MM.1S (cell line): ENCODE measurements at places on chromosomes 2 and 18.
A peak's percentile ranks its signal among the peaks of the same experiment; 100 is the strongest.

GRCh38 chr18:6525604-6526003 lies 110.9 kb upstream of the L3MBTL4 start:
- no peak for DNase-seq

GRCh38 chr2:217497843-217498377 lies 504.9 kb downstream of the TNS1 start:
- no peak for DNase-seq

GRCh38 chr18:45439851-45440645 lies 175.2 kb upstream of the SLC14A2 start:
- DNase-seq, result no peak

DNA sequence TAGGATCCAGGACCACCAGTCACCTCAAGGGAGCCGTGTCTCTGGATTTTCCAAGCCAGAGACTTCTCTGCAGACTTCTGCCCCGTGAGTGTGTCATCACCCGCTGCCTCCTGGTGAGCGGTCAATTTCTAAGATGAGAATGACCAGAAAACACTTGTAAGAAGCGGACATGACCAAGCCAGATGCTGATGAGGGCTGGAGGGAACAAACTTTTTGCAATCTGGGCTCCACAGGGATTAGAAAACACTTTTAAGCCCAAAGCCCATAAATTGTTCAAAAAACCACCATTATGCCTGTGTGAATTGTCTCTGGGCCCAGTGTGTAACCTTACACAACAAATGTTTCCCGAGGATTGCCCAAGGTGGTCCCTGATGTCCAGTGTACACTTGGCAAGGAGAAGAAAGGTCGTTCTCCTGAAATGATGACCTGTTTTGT lies 5.3 kb upstream of the NPPC start:
- DNase-seq, result no peak

DNA sequence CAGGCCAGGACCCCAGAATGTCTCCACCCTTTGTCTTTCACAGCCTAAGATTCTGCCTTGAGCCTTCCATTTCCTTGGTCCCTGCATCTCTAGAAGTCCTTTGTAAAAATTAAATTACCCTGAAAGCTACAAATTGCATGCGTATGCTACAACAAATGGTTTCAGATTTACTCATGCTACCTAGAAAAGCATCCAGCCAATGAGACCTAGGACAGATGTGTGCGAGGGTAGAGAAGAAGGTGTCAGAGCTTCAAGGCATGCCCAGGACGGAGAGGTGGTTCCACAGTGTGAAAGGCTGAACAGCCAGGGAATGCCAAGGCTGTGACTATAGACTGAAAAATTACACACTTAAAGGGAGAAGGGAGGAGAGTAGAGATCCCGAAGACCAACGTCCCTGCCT lies 40.2 kb downstream of the CCBE1 start:
- no peak for DNase-seq

GRCh38 chr18:65924904-65925303 lies 174.1 kb downstream of the CDH7 start:
- no peak for DNase-seq

DNA sequence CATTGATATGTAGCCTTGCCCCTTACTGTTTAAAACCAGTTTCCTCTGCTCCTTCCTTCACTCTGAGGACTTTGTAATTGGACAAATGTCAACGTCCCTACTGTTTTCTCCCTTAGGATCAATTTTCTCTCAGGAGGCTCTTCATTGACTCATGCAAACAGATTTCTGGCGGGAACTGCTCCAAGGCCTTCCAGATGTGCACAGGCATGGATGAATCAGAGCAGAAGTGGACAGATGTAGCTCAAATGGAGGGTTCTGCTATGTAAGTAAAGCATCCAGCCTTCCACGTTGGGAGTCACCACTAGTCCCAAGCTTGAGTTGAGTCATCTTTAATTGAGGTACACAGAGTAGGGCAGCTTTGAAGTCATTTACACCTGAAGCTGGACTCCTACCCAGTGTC lies 34.1 kb upstream of the ZDBF2 start:
- no peak for DNase-seq

- DNase-seq, result no peak
Observed at GRCh38 chr2:236954641-236955040, 131.0 kb upstream of the COPS8 start.

DNA sequence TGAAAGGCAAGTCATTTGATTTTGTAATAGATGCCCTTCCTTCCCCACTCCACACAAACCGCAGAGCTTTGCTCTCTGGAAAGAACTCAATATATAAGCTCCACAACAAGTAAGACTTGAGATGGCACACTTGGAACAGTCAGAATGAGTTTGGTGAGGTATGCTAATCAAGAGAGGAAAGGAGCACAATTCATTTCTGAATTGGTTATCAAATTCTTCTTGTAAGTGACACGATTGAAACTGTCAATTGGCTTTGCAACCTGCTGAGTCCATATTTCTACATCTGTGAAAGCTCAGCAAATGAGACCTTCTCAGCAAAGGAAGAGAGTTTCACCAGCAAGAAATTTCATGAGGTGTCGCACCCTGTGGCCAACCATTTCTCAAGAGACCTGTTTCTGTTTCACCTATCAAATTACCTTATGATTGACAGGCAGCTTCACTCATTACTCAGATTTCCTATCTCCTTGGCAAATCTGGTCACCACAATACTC lies 19.1 kb downstream of the CTLA4 start:
- peak; percentile 94 for DNase-seq

GRCh38 chr2:95060446-95061118 lies 35.1 kb downstream of the MAL start:
- no peak for DNase-seq

DNA sequence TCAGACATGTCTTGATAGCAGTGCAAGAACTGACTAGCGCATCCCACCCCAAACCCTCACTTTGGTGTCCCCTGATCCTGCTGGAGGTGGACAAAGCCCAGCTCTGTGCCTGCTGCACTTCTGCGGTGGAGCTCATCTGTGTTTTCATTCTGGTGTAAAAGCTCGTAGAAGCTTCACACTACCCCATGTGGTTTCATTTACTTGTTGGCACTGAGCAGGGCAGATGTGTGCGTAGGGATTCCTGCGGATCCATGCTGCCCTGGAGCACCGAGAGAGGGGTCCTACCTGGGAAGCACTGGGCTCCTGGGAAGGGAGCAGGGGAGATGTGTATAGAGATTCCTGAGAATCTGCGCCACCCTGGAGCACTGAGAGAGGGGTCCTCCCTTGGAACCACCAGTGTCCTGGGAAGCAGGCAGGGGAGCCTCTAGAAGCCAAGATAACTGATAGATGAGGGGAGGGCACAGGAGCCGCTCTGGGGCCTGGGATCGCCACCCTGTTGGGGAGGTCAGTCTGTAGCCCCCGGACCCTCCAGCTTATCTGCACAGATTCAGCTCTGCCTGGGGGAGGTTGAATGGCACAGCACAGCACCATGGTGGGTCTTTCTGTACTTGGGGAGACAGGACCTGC lies 106.9 kb upstream of the OTOS start:
- no peak for DNase-seq

DNA sequence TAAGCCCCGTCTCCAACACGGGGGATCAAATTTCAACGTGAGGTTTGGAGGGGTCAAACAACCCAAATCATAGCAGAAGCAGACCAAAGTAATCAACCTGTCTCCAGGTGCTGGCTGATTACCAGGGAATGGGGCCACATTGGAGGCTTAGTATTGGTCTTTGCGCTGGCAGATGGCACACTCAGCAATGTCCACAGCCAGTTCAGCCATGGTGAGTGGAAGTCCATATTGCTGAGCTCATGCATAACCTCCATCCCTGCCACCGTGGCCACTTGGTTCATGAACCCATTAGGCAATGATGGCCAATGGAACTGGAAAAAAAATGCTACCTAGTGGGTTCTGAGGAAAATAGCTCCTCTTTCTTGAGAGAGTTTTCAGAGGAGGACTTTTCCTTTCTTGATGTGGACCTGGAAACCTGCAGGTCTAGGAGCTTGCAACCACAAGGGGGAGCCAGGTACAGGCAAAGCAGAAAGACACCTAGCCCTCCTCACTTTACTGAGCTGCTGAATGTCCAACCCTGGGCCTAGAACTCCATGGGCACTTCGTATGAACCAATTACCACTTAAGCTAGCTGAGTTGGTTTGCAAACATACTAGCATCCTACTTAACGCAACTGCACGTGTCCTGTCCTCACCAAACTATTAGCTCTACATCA lies 128.0 kb upstream of the GYPC start:
- peak; percentile 31 for DNase-seq

- DNase-seq, result no peak
Observed at GRCh38 chr2:46794693-46795317, 120.8 kb downstream of the MCFD2 start.

GRCh38 chr18:49170145-49170544 lies 219.4 kb upstream of the SMAD7 start:
- DNase-seq, result no peak

DNA sequence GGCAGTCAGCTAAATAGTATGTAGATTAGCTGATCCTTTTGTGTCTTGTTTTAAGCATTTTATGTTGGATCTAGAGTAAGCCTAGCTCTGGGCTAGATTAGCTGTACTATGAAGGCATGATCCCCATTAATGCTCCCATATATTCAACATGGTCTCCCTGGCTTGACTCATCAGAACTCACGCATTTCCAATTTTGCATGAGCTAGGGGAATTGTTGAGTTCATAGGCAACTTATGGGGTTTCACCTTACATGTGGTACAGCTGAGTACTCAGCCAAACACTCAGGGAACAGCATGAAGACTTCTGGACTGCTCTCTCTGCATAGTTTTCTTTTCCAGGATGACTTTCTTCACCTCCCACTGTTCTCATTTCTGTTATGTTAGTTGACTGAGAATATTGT lies 248.2 kb downstream of the TMX3 start:
- no peak for DNase-seq

DNA sequence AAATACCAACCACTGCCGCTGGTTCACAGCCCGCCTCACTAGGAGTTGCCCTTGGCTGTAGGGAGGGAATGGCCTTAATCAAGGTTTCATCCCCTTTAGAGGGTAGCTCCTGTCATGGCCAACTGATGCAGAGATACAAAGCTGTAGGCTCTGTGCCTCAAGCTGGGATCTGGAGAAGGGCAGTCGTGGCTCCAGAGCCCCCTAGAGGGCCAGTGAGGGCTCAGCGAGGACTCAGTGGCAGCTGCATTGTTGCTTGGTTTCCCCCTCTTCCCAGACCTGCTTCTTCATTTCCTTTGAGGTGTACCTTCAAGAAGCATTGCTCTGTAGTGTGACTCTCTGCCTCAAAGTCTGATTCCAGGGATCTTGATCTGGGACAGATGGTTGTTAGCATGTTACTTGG lies 302.1 kb downstream of the LPIN1 start:
- DNase-seq, result no peak

- no peak for DNase-seq
Observed at GRCh38 chr18:23591011-23591410, 4.7 kb upstream of the NPC1 start.

DNA sequence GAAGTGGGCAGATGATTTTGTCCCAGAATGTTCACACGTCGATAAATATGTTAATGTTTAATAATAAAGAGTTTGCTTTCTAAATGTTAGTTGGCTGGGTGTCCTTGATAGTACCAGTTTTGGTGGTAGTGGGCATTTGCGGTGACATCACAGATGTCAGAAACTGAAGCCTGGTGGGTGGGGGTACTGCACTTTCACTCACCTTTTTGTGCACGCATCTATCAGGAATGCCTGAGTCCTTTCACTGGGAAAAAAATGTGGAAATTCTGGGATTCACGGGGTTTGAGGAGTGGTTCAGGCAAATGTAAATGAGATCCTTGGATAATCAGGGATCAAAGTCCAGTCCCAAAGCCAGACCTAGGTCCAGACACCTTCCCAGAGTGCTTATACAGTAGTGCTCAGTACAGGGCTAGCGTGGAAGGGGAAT lies 3.2 kb downstream of the EPAS1 start:
- no peak for DNase-seq

DNA sequence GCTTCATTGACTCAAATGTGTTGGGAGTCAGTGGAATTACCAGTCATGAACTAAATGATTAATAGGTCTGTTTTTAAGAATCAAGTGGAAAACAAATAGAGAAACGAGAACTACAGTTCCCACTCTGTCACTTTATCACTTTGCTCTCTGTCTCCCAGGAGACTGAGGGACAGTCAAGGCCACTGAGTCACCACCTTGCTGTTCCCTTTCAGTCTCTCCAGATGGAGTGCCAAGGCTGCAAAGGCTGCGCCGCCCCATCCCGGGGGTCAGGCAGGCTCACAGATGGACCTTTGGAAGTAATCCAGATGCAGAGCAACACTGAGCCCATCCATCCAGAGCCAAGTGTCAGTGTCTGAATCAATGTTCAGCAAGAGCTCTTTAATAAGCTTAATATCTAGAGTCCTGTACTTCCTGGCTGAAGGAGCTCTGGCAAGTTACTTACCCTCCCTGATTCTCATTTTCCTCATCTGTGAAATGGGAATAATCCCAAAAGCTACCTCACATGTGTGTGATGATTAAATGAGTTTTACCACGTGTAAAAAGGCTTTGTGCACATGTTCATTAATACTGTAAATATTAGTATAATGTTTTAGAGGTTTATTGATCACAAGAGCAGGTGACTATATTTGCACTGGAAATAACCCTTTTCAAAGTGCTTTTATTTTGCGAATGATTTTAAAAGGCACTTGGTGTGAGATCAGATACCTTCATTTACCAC lies 43.0 kb upstream of the EFEMP1 start:
- DNase-seq, result no peak

DNA sequence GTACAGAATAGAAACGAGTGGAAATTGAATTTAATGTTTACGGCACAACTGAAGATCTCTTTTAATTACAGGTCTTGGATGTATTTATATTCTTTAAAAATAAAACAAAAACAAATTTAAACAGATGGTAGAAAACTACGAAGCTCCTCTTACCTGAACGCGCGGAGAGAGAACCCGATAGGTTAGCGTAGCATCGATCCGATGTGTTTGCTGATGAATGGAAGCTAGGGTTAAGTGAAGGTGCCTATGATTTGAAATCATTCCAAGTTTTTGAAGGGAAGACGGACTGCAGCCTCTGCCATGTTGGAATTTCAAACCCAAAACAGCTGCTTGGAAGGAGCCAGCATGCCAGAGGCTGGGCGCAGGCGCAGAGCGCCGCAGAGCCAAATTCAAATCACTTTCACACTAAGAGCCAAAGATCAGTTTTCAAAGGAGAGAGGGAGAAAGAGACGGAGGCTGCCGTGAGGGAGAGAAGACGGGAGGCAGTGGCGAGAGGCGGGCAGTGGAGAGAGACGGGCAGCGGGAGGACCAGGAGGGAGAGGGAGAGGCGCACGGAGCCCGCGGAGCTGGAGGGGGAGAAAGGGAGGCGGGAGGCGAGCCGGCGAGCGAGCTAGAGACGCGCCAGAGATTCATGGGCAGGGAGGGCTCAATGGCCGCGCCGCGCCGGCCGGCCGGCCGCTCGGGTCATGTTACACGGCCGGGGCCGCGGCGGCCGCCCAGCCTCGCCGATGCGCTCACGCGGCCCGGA lies at the start of gene FIGN:
TSS of gene FIGN (minus strand) at position 324 of the 748 bp plus-strand sequence. CDS start 1,081 bp downstream, outside the sequence.
- peak; percentile 59 for DNase-seq

GRCh38 chr18:68504441-68505177 lies 210.3 kb downstream of the TMX3 start:
- DNase-seq, result no peak

- peak; percentile 21 for DNase-seq
Observed at GRCh38 chr2:150126839-150127238, 360.6 kb downstream of the RND3 start.

DNA sequence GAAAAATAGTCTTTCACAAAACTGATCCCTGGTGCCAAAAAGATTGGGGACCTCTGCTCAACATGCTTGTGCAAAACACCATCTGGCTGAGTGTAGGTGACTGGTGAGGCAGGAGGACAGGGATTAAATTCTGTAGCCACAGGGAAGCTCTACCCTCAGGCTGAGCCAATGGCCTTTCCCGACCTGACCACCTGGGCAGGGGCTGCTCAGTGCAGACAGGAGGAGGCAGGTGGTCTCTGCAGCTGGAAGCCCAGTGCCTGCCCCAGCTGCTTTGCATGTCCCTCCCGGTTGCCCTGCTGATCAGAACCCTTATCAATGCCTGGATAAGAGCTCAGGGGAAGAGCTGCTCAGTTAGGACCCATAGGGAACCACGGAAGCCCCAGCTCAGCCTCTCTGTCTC lies 235.3 kb downstream of the ANKRD36 start:
- no peak for DNase-seq
